NCI-H2171 (cell line): ENCODE measurements at places on chromosomes 5 and 9.

DNA sequence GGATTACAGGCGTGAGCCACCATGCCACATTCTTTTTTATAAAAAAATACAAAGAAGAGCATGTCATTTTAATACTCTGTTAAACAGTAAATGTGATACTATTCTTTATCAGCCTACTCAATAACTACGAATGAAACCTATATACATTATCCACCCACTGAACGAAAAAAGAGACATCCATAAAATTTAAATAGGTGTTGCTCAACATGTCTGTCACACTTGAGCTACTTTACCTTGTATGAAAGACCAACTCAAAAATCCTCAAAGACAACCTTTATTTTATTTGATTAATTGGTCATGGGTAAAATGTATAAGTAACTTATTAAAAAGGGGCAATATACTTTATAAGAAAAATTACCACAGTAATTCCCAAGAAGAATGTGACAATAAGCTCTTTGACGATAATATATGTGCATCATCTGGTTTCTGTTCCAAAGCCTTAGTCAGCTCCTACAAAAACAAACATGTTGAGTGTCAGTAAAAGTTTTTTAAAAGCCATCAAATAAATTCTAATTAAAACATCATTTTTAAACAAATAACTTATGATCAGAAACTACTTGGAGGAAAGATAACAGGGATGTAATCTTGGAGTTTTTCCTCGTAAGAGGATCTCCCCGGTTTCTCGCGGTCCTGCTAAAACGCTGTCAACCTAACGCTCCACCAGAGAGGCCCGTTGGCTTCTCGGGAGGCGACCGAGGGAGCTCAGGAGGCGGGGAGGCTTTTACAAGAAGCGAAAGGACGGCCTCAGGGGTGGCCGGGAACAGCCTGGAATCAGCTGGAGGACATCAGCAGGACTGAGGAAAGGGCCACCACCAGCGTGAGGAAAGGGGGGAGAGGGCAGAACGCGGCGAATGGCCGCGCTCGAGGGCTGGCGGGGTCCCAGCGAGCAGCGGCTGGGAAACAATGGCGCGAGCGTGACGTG, 13.5 kb upstream of the ANKRD18B start:
- no peak for DNase-seq

DNA sequence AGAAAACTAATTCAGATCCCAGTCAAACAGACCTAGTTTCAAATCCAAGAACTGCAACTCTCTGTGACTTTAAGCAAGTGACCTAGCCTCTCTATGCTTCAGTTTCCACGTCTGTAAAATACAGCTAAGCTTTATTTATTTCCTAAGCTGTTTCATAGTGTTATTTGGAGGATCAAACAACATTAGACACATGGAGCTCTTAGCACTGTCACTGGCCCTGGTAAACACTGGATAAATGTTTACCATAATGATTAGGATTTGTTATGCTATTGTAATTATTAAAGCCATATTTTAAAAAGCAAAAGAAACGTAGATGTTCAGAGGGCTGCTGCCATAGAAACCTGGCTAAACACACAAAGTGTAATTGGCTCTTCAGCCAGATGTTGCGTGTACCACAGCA, 26.6 kb upstream of the C5orf58 start:
- DNase-seq, result no peak

DNA sequence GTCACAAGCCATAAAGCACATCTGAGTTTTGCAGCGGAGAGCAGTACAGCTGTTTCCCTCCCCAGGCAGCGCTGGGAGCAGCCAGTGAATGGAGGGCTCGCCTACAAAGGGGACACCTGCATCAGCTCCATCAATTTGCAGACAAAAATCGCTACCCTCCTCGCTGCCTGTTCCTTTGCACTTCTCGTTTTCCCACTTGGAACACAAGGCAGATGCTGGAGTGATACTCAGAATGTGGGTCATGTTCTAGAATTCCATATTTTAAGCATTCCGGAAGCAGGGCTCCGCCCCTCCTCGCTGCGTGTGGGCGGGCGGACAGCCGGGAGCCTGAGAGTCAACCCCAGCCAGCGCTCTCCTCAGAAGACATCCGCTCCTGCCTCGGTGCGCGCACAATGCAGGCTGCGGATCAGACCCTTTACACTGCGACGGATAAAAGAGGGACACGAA, 92.1 kb downstream of the LMNB1 start:
- no peak for DNase-seq

- DNase-seq, result no peak
Observed at GRCh38 chr9:94700445-94700844, 26.1 kb upstream of the AOPEP start.

DNA sequence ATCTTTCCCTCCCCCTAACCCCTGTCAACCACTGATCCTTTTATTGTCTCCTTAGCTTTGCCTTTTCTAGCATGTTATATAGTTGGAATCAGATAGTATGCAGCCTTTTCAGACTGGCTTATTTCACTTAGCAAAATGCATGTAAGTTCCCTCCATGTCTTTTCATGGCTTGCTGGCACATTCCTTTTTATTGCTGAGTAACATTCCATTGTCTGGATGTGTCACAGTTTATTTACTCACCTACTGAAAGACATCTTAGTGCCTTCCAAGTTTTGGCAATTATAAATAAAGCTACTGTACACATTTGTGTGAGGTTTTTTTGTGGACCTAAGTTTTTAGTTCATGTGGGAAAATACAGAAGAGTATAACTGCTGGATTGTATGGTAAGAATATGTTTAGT, 230.1 kb downstream of the PBX3 start:
- DNase-seq, result no peak

GRCh38 chr9:37787059-37787458, 2.2 kb upstream of the EXOSC3 start:
- no peak for DNase-seq

GRCh38 chr9:89309608-89310474, 1.2 kb upstream of the CKS2 start:
- DNase-seq, result no peak

DNA sequence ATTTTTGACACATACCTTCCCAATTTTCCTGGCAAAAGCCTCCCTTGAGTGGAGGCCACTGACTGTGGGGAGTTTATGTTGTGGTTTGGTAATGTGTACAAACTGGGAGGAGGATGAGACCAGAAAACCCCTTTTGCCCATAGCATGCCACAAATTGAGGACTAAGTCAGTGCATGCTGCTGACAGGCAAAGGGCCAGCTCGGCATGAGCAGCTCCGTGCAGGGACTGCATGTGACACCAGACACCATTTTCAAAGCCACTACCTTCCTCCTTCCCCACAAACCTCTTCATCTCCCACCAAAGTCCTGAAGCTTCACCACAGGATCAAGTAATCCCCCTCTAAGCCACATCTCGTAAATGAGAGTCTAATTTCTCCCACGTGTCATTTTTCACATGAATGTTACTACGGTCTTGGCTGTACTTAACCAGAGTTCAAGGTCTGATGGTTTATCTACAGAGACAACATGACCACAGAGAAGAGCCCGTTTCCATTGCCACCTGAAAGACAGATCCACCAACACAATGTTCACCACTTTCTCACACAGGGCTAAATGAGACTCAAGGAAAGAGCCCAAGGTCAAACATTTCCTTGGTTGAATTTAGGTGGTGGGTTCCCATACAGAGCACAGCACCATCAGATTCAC, 106.5 kb downstream of the NFIB start:
- no peak for DNase-seq

GRCh38 chr9:81694541-81694940, 5.2 kb upstream of the TLE1 start:
- no peak for DNase-seq

- DNase-seq, result peak; percentile 33
Observed at GRCh38 chr5:123455095-123455494, 31.9 kb upstream of the CEP120 start.

- no peak for DNase-seq
Observed at GRCh38 chr5:150261231-150261630, 28.3 kb downstream of the CAMK2A start.

DNA sequence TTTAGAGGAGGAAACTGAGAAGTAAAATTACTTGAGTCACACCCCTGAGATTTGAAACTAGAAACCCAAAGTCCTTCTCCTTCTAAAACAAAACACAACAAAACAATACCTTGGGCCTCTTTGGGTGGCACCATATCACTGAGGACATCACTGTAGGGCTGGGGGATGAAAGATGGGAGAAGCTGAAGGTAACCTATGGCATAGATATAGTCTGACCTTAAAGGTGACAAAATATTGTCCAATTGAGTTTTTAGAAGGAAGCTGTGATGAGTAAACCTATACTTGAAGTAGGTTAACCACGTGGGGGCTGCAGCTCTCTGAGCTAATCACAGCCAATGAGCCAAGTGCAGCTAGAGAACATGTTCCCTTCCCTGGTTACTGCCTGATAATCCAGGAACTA, 167.4 kb upstream of the CD180 start:
- no peak for DNase-seq

- no peak for DNase-seq
Observed at GRCh38 chr5:112663146-112663545, 74.5 kb upstream of the APC start.

DNA sequence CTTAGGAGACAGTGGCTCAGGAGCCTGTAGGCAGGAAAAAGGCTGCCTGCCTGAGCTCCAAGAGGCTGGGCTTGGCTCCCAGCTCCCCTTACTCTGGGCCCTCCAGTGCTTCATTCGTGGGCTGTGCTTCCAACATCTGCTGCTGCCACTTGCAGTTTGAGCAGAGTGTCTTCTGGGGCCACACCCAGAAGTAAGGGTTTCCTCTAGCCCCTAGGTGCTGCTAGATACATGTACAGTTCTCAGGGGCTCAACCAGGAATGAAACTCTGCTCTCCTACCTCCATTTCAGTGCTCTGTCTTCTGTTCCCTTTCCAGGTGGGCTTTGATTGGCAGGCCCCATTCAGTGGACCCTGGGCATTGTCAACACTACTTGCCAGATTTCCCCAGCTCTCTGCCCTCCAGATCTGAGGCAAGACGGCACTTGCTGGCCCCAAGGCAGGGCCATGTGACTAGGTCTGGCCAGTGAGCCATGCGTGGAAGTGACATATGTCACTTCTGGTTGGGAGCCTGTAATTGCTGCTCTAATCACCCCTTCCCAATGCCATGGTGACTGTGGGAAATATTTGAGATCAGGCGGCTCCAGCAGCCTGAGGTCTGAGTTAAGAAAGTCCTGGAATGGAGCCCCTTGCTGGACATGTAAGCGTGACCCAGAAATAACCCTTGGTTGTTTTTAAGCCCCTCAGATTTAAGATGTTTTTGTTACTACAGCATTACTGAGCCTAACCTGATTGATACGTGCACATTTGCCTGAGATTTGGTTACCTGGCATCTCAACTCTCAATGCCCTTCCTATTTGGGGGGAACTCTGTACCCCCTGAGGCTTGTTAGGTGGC, 9.4 kb upstream of the BOD1 start:
- DNase-seq, result peak; percentile 8

GRCh38 chr5:9166202-9167112, 379.4 kb downstream of the SEMA5A start:
- no peak for DNase-seq

DNA sequence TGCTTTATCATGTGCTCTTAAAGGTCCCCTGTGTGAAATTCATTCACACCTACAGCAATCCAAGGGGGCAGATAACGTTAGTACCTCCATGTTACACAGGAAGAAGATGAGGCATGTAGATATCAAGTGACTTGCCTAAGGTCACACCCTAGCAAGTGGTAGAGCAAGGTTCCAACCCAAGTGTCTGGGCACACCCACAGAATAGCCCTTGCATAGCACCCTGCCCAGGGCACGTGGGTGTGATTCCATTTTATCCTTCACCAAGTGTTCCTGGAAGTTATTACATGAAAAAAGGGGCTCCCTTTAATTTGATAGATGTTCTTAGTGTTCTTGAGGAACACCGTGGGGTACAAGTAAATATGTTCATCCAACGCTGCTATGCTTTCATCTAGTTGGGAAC, 4.9 kb downstream of the TMEM171 start:
- DNase-seq, result no peak

DNA sequence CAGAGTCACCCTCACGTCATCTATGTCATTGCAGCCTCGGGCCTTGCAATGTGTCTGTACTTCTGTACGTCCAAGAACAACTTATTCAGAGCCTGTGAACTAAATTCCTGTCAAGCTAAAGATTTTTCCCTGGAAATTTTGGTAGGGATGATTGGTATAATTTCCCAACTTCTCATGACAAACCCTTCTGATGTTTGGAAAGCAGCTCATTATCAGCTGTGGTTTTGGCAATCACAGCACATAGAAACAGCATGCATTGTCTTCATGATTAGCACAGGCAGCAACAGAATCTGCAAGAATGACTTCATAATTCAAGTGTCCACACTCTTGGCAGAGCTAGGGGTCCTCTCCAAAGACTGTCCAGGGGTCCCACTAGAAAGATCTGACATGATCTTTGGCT, 49.5 kb downstream of the APBA1 start:
- no peak for DNase-seq

GRCh38 chr5:132110930-132111329, 37.3 kb downstream of the CSF2 start:
- DNase-seq, result no peak

- no peak for DNase-seq
Observed at GRCh38 chr9:10052181-10052580, 560.6 kb downstream of the PTPRD start.

- DNase-seq, result no peak
Observed at GRCh38 chr9:90939351-90939750, 137.7 kb downstream of the SYK start.
